T-helper 9 cell (primary cell): ENCODE measurements at places on chromosomes 6 and 20.
A peak's percentile ranks its signal among the peaks of the same experiment; 100 is the strongest.

GRCh38 chr6:123127807-123128206, 131.8 kb downstream of the CLVS2 start:
- DNase-seq = no peak

- no peak for DNase-seq
Measured at GRCh38 chr6:150220634-150221551, 78.0 kb downstream of the PPP1R14C start.

GRCh38 chr6:5325173-5325572, 63.9 kb downstream of the FARS2 start:
- DNase-seq = no peak

DNA sequence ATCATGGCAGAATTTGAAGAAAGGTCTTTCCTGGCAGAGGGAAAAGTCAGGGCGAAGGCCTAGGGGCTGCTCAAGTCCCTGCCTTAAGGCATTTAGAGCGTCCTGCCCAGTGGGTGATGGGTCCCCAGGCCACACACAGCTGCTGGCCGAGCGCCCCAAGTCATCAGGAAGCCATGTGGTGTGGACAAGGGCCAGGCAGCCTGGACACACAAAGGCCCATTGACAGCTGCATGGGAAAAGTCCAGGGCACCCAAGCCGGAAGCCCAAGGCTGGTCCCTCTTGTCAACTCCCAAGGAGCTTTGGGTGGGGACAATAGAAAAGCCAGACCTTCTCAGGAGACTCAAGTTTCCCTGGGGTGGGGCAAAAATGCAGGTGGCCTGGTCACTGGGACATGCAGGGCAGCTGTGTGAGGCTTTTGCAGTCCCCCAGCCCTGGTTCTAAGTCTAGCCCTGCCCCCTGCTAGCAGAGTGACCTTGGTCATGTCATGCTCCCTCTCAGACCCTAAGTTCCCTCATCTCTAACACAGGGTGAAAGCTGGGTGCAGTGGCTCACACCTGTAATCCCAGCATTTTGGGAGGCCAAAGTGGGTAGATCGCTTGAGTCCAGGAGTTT, 44.3 kb upstream of the PTGIS start:
- DNase-seq = no peak

- no peak for DNase-seq
Measured at GRCh38 chr20:9397928-9398327, 116.5 kb upstream of the LAMP5 start.

- no peak for DNase-seq
Measured at GRCh38 chr6:1016329-1017302, 295.3 kb upstream of the FOXQ1 start.

GRCh38 chr20:18909254-18909653, 95.7 kb downstream of the SCP2D1 start:
- no peak for DNase-seq

- no peak for DNase-seq
Measured at GRCh38 chr6:71107911-71108420, 151.1 kb upstream of the B3GAT2 start.

- DNase-seq = no peak
Measured at GRCh38 chr6:76837564-76837963, 625.7 kb downstream of the HTR1B start.

GRCh38 chr6:48973491-48973890, 489.6 kb downstream of the MMUT start:
- DNase-seq = no peak

- no peak for DNase-seq
Measured at GRCh38 chr20:57704245-57704644, 5.6 kb downstream of the PMEPA1 start.

GRCh38 chr6:144365271-144365670, 80.1 kb downstream of the UTRN start:
- DNase-seq = no peak

GRCh38 chr20:32227306-32227705, 19.6 kb downstream of the POFUT1 start:
- DNase-seq = no peak

DNA sequence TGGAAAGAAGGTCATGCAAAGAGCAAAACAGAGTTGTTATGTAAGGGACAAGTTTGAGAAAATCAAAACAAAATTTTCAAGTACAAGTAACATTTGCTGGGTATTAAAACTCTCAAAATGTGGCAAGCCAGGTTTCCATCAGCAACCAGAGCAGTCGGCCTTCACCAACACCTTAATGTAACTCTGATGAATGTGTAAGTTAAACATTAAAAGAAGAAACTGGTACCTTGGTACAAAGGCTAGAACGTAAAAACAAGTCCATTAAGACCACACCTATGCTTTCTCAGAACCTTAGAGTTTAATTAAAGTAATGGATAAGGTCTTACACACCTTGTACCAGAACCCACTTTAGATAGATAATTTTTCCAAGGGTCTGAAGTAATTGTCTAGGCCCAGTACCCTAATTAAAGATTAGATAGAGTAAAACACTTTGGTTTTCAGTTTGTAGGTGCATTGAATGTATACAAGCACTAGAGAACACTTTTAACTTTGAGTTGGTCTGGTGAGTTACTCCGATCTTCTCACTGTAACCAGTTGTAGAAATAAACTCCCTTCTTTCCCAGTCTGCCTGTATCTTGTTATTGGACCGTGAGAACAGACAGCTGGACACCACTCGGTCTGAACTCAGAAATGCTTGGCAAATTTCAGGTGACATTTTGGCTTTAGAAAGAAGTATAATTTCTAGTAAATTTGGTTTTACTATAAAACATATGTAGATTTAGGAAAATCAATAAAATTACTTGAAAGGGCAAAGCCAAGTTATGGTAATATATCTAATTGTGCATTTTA, 319.4 kb downstream of the HTR1B start:
- DNase-seq = no peak

DNA sequence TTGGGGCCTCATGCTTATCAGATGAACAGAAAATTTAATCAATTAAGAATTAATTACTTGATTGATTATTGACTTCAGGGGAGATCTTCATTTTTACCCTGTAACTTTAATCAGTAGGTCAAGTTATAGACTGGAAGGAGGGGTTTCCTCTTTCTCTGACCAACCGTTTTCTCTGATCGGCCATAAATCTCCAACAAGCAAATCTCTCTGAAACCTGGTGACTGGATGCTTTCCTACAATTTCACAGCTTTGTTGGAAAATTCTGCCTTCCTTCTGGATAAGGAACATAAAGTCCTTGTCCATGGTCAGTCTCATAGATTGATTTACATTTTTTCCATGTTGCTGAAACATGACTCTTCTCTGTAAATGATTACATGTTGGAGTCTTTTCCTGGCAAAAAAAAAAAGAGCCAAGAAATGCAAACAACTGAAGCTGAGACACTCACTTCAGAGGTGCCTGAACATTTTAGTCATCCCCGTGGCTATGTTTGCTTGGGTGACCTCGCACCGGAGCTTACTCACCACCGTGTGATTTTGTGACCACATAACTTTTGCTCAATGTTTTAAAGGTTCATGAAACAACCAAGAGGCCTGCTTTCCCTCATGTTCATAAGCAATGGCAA, 31.0 kb downstream of the IRF4 start:
- DNase-seq = no peak

- no peak for DNase-seq
Measured at GRCh38 chr20:32971703-32972161, 32.5 kb downstream of the SUN5 start.

DNA sequence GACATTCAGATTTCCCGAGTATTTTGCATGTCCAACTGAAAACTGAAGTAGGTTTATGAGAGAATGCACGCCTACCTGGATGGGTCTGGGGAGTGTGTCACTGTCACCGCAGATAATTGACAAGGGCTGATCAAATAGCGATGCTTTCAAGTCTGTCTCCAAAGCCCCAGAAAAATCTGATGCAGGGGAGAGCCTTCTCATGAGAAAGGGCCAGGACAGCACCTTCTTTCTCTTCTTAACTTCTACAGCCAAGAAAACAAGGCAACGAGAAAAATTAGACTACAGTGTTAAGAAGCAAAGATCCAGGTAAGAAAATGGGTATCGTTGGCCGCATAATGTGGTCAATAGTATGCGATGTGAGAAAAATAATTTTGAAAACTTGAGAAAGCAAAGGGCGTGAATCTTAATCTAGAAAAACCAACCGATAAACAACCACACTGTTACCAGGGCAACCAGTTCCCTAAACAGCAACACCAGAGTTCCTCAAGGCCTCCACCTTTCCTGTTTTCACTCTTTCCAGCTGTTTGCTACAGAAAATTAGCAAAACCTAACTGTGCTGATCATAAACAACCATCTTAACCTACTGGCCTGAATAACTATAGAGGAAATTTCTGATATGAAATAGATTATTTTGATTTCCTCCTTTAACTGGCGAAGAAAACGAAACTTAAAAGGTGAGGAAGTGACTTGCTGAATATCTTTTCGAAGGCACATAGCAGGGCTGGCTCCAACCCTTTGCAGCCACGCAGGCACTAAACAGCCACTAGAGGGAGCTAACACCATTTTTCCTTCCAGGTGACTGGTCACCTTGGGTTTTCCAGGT, 2.6 kb downstream of the TAGAP start:
- DNase-seq = peak; percentile 52

DNA sequence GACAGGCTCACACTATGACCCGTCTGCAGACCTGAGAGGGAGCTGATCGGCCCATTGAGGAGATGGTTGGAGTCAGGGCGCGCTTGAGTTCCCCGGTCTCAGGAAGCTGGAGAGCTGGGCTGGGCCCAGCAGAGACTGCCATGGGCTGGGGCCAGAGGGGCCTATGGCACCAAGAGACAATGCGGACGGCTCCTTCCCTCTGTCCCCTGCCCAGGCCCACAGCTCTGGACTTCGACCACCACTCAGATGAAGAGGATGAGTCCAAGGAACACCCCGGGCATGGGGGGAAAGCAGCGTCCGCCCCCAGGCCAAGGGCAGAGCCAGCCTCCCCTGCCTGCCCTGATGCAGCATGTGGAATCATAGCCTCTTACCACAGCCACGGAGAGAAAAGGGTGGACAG, 40.2 kb upstream of the PHACTR3 start:
- DNase-seq = no peak

GRCh38 chr6:52909131-52909530, 367 bp downstream of the GSTA3 start:
- no peak for DNase-seq

DNA sequence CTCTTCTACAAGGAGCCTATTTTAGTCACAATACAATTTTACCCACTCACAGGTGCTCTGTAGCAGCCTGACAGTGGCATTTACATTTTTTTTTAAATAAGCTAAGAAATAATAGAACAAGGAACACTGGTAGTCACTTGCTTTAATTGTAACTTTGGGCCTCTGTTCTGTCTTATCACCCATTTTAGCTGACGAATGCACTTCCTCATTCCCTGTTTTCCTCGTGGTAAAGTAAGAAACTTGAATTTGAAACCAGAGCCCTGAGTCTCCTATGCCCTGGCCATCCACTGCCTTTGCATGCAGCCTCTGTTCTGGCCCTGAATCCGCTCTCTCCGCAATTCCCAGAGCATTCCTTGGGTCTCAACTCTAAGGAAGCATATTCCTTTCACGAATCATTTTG, 550.6 kb downstream of the PTPRT start:
- no peak for DNase-seq

DNA sequence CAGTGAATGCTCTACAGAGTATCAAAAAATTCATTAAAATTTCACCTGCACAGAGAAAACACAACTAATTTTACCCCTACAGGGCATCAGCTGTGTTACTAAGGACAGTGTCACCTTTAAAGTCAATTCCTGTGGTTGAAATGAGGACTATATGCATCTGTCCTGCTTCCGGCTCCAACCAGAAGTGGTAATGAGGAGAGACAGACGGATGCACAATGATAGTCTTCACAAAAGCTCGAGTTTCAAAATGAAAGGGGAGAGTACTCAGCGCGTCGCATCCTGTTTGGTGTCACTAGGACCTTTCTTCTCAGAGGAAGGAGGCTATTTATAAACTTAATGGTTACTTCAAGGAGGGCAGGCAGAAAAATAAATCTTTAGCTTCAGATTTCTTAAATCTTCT, 86.5 kb downstream of the LYRM4 start:
- DNase-seq = peak; percentile 16

GRCh38 chr20:63163171-63163570, 52.8 kb downstream of the YTHDF1 start:
- no peak for DNase-seq

GRCh38 chr6:148263961-148264360, 78.7 kb upstream of the SASH1 start:
- no peak for DNase-seq

GRCh38 chr6:143427109-143427817, 23.2 kb downstream of the ADAT2 start:
- peak; percentile 61 for DNase-seq

DNA sequence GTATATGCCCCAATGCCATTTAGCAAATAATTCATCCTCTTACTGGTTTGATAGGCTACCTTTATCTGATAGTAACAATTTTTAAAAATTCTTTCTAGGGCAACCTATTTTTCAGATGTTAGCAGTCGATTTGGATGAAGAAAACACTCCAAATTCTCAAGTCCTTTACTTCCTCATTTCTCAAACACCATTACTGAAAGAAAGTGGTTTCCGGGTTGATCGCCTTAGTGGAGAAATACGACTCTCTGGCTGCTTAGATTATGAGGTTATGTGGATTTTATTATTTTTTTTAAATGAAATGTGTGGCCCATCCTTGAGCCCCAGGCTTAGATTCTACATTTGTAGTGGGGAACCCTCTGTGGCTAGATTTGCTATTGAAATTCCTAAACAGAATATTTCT, 26.3 kb downstream of the CDH26 start:
- DNase-seq = no peak

DNA sequence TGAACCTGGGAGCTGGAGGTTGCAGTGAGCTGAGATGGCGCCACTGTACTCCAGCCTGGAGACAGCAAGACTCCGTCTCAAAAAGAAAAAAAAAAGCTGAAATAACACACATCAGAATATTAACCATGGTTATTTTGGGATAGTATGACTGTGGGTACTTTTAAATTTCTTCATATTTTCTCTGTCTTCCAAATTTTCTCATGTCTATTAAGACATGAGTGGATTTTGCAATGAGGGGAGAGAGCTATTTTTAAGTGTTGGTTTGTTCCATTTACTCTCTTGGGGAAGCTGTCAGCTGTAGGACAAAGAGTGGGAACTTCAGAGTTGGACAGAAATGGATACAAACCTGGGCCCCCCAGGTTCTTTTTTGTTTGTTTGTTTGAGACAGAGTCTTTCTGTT, 10.3 kb downstream of the ADISSP start:
- no peak for DNase-seq

- no peak for DNase-seq
Measured at GRCh38 chr6:39924283-39924682, 10.0 kb downstream of the MOCS1 start.

DNA sequence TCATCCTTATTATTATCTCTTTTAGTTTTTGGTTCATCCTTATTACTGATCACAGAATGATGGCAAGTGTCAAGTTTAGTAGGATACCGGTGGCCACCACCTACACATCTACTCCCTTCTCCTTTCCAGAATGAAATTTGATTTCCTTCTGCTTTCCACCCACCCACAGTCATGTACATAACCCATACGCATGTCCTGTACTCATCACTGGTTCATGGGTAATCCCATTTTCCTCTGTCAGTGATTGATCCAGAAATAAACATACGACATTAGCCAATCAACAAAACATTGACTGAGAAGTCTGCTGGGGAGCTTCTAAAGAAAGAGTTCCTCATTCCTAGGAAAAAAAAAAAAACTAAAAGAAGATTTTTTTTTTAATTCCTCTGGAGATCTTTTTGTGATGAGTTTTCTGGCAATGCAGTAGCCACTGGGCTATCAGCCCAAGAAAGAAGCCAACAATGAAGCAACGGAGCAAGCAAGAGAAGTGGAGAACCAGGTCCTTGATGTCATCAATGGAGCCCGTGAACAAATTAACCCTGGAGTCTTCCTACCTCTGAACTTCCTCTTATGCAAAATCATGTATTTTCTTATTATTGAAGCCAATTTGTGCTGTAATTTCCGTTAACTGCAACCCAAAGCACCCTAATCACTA, 127.8 kb downstream of the TASP1 start:
- DNase-seq = no peak

GRCh38 chr20:21096321-21097043, 9.7 kb downstream of the LINC00237 start:
- no peak for DNase-seq
